AML-193 (cell line): ENCODE measurements at places on chromosomes 13 and 19.

GRCh38 chr13:111327730-111328573 lies 7.5 kb downstream of the TEX29 start:
- no peak for DNase-seq

DNA sequence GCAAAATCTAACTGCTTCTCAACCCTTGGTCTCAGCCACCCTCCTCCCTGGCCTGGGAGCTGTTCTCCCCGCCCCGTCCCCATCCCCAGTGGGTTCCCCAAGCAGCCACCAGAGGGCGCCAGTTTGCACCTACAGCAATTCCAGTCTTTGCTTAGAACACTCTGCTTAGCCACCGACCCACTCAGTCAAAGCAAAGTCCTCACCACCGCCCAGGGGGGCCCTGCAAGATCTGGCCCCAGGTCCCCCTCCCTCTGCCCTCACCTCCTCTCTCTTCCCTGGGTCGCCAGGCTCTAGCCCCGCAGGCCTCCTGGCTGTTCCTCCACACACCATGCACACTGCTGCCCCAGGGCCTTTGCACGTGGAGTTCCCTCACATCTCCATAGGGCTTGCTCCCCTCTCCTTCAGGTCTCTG lies 12.4 kb downstream of the TMEM143 start:
- DNase-seq, result peak; percentile 46

GRCh38 chr13:108807841-108808240 lies 178.4 kb downstream of the MYO16 start:
- no peak for DNase-seq

DNA sequence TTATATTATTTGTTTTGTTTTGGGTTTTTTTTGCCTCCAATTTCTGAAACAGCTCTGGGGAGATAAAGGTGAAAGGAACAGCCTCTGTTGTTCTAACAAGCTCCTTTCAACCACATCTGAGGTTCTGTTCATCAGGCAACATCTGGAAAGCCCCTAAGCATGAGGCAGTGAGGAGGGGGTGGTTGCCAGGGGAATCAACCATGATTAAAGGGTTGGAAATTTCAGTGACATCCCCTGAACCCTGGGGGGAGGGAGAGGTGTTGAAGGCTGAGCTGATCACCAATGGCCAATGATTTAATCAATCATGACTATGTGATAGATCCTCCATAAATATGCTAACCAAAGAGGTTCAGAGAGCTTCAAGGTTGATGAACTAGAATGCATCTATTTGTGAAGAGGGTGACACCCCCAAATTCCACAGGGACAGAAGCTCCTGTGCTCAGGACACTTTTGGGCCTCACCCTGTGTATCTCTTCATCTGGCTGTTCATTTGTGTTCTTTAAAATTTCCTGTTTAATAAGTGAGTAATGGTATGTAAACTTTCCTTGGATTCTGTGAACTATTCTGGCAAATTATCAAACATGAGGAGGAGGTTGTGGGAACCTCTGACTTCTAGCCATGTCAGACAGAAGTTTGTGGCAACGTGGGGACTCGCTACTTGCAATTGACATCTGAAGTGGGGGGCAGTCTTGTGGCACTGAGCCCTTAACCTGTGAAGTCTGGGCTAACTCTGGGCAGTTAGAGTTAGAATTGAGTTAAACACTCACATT lies 221.3 kb downstream of the NHLRC3 start:
- DNase-seq, result no peak

DNA sequence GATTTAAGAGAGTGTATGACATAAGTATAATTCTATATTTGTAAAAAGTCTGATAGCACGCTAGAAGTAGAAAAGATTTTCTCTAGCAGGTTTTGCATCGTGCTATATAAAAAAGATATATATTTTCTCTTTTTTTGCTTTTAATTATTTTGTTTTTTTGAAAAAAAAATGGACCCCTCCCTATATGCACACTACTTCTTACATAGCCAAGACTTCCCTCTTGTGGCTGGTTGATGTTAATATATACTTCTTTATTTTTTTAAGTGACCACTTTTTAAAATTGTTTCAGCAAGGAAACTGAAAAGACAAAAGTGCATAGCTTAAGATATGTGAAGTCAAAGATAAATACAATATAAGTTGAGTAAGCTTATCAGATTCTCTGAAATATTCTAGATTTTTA lies 1202.8 kb downstream of the DIAPH3 start:
- DNase-seq, result peak; percentile 16

GRCh38 chr13:98411617-98412265 lies 165.2 kb downstream of the STK24 start:
- DNase-seq, result peak; percentile 14

DNA sequence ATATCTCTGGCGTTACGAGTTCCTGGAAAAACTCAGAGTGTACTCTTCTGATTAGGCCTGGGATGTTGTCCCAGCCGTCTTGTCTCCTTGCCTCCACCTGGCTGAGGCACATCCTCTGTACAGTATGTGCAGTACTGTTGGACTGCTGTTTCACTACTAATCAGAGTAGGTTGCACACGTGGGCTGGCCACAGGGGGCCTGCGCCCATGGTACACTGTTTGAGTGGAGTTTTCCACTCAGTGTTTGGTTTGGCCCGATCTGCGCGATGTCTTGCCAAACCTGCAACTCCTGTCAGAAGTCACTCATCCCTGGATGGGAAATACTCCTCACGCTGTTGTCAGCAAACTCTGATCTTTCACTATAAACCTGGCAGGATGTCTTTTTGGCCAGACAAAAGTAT lies 189.6 kb upstream of the CSNK1A1L start:
- DNase-seq, result no peak

- DNase-seq, result no peak
Measured at GRCh38 chr13:51270623-51271415, 48.6 kb downstream of the FAM124A start.

- DNase-seq, result no peak
Measured at GRCh38 chr13:21291840-21292239, 115.4 kb downstream of the MRPL57 start.

- DNase-seq, result peak; percentile 65
Measured at GRCh38 chr13:48994706-48995105, 19.0 kb downstream of the FNDC3A start.
